Motor neuron (in vitro differentiated cells): ENCODE measurements at places on chromosomes 16 and 17. TPM values are rescaled to one million over a fixed set of nuclear protein-coding genes. Genes with fewer than 3 reads are reported as not detected.

The FBXL19 gene
- 18.9 and 25.1 TPM in 2 replicates for total RNA-seq

The BMERB1 gene
- 11.3 and 14.8 TPM in 2 replicates for total RNA-seq

The PERCC1 gene
- 0.36 TPM in 1 of 2 replicates, not detected in the other for total RNA-seq

The ENDOV gene
- total RNA-seq, result 36.0 and 37.3 TPM in 2 replicates

The MPV17L gene
- 7.2 and 7.6 TPM in 2 replicates for total RNA-seq

The FAM20A gene
- total RNA-seq, result 3.6 and 6.0 TPM in 2 replicates

The ZSCAN10 gene
- 2.2 TPM in 1 of 2 replicates, not detected in the other for total RNA-seq

DNA sequence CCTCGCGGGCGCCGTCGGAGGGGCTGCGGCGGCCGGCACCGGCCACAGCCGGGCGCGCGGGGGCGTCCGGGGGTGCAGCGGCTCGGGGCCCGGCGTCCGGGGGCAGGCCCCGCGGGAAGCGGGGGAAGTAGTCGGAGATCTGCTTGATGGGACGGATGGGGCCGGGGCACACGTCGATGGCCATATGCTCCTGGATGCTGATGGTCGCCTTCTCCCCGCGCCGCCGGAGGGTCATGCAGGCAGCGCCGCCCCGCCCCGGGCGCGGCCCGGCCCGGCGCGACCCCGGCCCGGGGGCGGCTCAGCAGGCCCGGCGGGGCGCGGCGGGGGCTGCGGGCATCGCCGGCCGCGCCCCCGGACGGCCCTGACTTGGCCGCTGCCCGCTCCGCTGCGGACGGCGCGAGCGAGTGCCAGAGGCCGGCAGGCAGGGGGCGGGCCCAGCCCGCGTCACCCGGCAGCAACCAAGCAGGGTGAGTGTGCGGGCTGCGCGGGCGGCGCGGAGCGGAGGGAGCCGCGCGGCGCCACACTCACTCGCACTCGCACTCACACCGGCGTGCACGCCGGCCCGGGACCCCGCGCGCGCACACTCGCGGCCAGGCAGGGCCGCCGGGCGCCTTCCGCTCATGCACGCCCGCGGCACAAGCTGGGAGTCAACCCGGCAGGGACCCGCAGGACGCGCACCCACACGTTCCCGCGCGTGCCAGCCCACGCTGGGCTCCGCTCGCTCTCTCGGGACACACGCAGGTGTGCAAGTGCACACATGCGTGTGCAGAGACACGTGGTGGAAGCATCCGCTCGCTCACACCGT is at the start of gene DOC2B:
Gene DOC2B, minus strand, starts transcription at position 406 of the 805 bp plus-strand sequence. Its CDS starts 171 bp downstream, at position 235.
- peak; percentile 71 for ATAC-seq

- peak; percentile 91 for ATAC-seq
These were observed 25.1 kb upstream of the TMC7 start for GRCh38 chr16:18958621-18959029.

- ATAC-seq, result peak; percentile 38
These were observed 13.9 kb downstream of the RECQL5 start for GRCh38 chr17:75652934-75653549.

GRCh38 chr17:73711184-73711583 is 66.9 kb upstream of the SDK2 start:
- no peak for ATAC-seq

GRCh38 chr17:82283208-82283749 is 9.8 kb upstream of the CSNK1D start:
- ATAC-seq, result peak; percentile 64

- ATAC-seq, result peak; percentile 69
These were observed 132.2 kb upstream of the MPHOSPH6 start for GRCh38 chr16:82302042-82302727.

- no peak for ATAC-seq
These were observed 7.5 kb downstream of the C16orf90 start for GRCh38 chr16:3487521-3488410.

GRCh38 chr16:78993346-78993745 is 607.2 kb downstream of the MAF start:
- peak; percentile 97 for ATAC-seq

DNA sequence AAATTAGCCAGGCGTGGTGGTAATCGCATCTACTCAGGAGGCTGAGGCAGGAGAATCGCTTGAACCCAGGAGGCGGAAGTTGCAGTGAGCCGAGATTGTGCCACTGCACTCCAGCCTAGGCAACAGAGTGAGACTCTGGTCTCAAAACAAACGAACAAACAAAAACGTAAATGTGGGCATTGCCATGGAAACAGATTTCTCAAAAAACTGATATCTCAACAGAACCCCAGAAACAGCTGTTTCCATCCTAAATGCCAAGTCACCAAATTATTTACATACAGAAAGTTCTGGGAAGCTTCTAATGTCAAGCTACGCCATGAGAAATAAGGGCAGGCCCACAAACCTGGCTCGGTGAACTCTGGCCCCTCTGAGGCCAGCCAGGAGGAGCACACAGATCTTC is 16.0 kb upstream of the ZNF689 start:
- ATAC-seq, result no peak

GRCh38 chr16:20798364-20798763 is 7.9 kb downstream of the ERI2 start:
- ATAC-seq, result no peak
